DMS53 (cell line): ENCODE measurements at places on chromosomes 12 and 14.
A peak's percentile ranks its signal among the peaks of the same experiment; 100 is the strongest.

GRCh38 chr12:105369014-105369413 is 38.5 kb downstream of the C12orf75 start:
- DNase-seq: no peak

DNA sequence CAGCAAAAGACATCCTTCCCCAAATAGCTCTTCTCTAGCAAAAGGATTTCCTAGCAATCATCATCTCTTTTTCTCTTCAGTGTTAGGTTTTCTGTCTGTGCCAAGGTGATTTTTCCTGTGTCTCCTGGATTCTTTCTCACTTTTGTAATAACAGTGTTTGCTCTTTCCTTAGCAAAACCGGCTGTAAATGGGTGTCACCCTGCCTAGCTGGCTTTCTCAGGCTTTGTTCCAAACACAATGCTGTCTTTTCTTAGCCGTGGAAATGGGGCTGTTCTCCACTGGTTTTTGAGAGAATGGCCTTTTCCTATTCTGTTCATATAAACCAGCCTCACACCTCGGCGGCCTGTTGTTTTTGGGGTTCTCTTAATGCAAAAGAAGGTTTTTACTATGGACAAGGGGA is 21.9 kb downstream of the JDP2 start:
- peak; percentile 27 for DNase-seq

DNA sequence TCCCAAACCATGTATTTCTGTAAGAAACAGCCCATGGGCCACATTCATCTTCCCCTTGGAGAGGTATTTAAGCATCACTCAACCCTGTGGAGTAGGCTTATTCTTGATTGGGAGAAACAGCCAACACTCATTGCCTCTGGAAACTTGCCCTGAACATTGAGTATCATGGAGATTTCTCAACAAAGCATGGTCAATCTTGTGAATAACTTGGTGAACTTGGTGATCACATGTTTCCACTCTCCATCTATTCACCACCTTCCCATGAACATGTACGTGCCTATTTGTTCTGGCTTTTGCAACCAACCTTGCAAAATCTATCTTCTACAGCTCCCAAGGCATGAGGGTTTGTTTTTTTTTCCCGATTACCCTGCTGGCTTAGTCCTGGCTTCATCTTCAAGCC is 163.2 kb downstream of the PAH start:
- DNase-seq: no peak

GRCh38 chr14:75495882-75496281 is 26.4 kb upstream of the BATF start:
- no peak for DNase-seq

GRCh38 chr12:43891856-43892574 is 56.1 kb downstream of the TMEM117 start:
- peak; percentile 54 for DNase-seq

DNA sequence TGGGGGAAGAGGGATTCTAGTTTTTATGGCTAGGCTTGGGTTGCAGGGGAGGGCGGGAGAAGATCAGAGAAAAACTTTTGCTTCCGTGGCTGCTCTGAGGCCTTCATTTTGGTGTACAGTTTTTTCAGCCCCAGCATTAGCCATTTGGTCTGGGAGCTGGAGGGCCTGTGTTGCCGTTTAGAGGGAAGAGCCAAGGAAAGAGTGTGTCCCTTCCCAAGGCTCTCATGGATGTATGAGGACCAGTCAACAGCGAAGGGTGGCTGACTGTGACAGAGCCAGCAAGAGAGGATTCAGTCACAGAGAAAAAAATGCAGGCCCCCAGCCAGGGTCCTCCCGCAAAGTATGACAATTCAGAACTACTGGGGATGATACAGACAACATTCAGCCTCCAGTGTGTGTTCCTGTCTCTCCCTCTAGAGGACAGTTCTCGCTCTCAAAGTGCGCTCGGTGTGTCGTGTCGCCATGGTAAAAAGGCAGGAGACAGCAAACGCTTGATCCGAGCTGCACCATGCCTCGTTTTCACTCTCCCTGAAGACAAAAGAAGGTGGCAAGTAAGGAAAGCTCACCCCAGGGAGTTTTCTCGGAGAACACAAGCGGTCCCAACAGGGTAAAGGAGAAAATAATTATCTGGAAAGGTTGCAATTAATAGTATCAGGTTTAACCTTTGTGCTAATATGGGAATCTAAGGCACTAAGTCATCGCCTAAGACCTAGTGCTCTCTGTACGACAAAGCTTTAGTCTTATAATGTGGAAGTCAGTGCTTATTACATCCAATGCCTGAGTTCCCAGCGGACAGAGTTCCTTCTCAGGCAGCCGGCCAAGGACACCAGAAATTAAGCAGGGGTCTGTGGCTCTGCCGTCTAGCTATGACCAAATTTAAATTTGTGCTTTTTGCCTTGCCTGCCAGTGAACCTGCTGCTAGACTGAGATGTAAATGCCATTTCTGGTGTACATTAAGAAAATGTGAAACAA is 157.3 kb upstream of the PLXNC1 start:
- DNase-seq: peak; percentile 29

- peak; percentile 86 for DNase-seq
Observed at GRCh38 chr12:442235-442884, 17.4 kb upstream of the B4GALNT3 start.

GRCh38 chr14:60420050-60420449 is 65.8 kb downstream of the C14orf39 start:
- no peak for DNase-seq

DNA sequence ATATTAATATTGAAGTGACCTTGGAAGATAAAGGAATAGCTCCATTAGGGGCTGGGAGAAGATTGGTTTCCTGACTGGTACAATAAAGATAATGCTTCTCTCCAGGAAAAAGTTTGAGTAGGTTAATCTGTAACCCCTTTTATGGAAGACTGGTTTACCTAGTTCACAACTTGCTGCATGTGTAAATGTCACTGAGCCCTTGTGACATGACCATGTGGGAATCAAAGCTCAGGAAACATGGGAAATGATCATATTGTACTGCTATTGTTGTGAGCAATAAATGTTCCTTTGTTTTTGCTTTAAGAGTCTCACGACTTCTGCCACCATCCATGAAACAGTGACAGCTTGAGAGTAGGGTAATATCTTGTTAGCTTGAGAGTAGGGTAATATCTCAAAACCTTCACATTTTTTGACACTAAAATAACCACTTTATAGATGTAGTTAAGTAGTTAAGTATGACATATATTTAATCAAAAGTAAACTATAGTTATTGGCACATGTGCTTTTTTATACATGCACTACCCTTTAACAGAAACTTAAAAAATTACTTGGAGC is 1338.6 kb downstream of the FSCB start:
- DNase-seq: peak; percentile 34

GRCh38 chr12:6360578-6361490 is 14.5 kb downstream of the SCNN1A start:
- DNase-seq: peak; percentile 79

DNA sequence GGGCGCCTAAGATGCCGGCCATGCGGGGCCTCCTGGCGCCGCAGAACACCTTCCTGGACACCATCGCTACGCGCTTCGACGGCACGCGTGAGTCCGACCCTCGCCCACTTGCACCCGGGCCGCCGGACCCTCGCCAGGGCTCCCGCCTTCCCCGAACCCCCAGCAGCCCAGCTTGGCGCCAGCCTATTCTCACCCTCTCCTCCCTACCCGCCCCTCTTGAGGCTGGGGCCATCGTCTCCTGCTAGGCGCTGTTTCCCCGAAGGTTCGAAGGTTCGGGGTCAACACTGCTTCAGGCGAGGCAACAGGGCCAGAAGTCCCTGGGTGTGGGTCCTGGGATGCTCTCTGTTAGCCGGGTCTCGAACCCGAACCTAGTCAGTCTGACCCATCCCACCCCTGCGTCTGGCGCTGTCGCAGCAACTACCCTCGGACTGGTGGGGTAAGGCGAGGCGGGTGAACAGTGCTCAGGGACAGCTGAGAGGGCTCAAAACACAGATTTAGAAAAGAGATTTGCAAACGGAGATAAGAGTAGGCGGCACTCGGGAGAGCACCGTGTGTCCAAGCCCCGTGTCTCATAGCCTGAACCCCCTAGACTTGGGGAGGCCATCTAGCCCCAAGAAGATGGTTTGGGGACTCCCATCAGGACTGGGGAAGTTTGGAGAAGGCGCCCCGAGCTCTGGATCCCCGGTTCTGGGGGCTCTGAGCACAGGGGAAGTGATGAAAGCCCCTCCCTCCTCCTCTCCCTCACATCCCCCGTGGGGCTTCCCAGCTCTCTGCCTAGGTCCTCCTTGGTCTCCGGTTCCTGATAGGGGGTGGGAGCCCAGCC is 787 bp downstream of the KCNH3 start:
- DNase-seq: no peak

DNA sequence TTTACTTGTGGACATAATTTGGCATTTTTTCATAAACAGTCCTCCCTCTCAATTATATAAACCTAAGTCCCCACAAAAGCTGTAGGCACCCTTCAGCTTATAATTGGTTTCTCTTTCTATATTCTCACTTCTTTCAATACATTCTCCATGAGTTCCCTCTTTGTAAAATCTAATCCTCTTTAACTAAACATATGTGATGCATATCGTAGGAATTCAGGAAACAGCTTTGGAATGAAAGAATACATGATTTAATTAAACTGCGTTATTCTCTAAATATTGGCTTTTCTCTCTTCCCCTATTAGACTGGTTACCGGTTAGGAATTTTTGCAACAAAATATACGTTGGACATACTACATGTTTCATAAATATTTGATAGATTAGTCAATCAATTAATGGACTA is 1122.6 kb downstream of the FLRT2 start:
- no peak for DNase-seq

DNA sequence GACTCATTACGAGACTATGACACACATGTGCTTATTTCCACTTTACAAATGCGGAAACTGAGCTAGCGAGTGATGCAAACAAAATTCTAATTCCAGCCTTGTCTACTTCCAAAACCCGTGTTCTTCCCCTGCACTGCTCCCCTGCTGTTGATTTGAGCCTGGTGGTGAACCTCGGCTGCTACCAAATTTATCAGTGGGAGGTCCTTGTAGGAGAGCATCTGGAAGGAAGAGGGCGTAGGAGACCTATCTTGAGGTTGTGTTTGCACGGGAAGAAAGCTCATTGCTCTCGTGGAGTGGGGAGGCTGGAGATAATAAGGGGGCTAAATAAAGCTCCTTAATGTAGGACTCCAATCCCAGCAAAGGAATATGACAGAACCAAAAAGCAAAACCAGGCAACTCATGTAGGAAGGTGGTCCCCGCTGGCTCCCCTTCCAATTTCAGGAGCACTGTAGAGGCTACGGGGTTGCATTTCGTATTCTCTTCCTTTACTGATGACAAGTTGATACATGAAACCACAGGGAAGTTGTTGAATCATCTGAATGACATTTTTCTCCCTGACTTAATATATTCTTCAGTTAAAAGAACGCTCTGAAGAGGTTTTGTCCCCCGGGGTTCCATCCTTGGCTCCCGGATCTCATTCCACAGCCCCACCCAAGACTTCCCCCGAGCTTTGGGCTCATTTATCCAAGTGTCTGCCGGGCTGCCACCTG is 52.6 kb downstream of the FZD10 start:
- no peak for DNase-seq

DNA sequence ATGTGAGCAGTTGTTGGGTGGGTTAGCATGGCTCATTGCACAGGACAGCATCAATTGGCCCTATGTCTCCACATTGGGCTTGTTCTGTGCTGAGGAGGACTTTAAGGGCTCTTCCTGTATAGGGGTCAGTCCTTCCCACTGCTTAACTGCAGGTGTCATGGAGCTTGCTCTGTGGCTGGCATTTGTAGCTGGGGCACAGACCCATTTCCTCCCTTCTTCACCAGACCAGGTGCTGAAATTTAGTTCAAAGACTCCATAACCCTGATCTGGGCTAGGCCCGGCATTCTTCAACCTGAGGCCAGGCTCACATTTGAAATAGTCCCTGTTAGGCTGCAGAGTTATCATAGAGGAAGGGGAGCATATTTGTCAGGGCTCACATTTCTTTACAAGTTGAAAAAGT is 12.8 kb downstream of the CHST11 start:
- DNase-seq: no peak

GRCh38 chr14:22002860-22003284 is 329.3 kb upstream of the OR4E1 start:
- DNase-seq: peak; percentile 69

GRCh38 chr12:4943938-4944284 is 34.2 kb downstream of the KCNA1 start:
- DNase-seq: no peak

DNA sequence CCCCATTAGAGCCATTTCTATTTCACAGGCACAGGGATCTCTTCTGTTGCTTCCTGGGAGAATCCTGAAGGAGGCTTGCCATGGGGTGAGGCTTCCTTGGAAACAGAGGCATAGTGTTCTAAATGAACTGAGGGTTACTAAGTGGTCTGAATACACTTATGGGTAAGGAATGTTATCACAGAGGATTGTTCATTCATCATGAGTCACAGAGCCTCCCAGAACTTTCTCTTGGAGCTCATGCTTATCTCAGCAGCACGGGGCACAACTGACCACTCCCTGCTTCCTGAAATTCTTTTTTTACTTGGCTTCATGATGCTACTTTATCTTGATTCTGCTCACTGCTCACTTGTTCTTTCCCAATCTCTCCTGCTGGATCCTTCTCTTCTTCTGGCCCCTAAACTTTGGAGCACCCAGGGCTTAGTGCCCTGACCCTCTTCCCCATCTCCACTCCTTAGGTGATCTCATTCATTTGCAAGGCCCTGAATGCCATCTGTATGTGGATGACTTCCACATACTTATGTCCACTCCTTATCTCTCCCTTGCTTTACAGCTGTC is 57.9 kb downstream of the ANO6 start:
- DNase-seq: no peak

- DNase-seq: no peak
Observed at GRCh38 chr14:94115058-94115591, 4.6 kb downstream of the IFI27 start.

GRCh38 chr12:18327036-18327435 is 65.7 kb downstream of the PIK3C2G start:
- DNase-seq: no peak

DNA sequence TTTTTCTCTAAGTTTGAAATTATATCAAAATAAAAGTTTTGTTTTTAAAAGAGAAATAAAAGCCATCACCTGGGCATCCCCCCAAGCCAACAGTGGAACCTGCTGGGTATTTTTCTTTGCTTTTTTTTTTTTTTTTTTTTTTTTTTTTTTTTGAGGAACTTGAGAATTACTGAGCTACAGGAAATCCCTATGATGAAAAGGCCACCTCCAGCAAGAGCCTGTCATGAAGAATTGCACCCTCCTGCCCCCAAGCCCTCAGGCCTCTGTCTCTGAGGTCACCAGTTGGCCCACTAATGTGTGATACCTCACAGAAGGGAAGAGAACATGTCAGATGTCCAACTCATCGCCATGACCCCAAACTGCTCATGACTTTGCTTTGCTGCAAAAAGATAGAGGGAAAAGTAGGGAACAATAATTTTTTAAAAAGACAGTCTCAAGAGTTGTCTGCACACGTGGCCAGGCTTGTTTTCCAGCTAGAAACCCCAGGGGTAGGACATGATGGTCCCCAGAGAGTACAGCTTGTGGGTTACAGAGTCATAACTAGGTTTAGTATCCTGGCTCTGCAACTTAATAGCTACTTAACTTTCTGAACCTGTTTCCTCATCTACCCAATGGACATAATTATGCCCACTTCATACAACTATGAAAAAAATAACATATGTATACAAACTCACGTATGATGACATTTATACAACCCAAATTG is 124.3 kb upstream of the EGLN3 start:
- DNase-seq: peak; percentile 12

GRCh38 chr12:33529810-33530209 is 90.2 kb upstream of the SYT10 start:
- DNase-seq: no peak
